CD4-positive, alpha-beta T cell treated with Interferon gamma for 1 hour (primary cell): ENCODE measurements at places on chromosomes 6 and 20.
A peak's percentile ranks its signal among the peaks of the same experiment; 100 is the strongest.

- DNase-seq: no peak
Observed at GRCh38 chr6:111338843-111339242, 144.2 kb downstream of the REV3L start.

DNA sequence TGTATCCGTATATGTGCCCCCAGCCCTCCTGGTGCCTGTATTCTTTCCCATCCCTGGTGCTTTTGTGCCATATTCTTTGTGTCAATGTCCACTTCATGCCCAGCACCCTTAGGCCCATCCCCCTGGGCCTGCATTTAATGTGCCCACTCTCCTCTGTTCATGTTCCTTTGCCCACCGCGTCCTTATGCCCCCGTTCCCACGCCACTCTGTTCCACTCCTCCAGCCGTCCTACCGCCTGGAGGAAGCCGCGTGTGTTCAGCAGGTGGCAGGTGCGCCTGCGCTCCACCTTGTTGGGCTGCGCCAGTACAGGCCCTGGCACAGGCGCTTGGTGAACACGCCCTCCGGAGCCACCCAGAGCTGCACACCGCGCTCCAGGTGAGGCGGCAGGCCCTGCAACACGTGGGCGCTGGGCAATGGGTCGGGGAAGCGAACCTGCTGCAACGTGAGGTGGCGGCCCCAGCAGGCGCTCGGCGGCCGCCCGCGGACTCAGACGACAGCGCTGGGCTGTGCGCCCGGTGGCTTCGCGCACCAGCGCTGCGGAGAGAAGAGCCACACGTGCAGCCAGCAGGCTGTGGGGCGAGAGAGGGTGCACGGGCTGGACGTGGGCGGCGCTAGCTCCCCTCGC, 4.0 kb upstream of the FOXS1 start:
- no peak for DNase-seq

GRCh38 chr6:138593124-138593877, 94.0 kb upstream of the NHSL1 start:
- DNase-seq: peak; percentile 54

DNA sequence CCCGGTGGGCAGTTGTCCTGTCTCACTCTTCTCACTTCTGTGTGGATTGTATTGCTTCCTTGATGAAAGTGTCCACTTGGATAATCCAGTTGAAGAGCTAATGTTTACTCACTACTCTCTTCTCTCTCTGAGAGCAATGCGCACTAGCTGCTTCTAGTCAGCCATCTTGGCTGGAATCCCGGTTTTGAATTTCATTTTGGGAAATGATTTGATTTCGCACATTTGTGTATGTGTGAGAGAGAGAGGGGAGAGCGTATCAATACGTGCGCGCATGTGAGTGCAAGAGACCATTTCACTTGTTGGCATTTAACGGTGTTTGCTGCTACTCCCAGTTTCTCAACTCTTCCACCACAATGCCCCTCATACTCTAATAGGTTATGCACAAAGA, 67.8 kb downstream of the KLHL32 start:
- DNase-seq: no peak

- no peak for DNase-seq
Observed at GRCh38 chr6:97885828-97886227, 602.8 kb upstream of the MMS22L start.

DNA sequence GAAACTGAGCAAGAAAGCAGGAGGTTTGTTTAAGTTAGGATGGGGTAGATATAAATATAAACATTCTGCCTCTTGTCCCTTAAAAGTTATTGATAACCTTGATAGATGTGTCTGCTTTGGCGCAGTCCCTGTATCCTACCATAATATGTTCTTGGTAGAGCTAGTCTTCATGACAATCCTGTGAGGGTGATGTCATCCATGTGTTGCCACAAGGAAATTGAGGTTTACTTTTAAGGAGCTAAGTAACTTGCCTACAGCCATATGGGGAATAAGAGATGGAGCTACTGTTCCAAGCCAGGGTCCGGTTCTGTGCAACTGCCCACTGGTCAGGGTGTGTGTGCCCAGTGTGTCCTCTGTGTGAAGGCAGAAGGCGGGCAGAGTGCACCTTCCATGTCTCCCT, 78.5 kb downstream of the SSR1 start:
- DNase-seq: no peak

- no peak for DNase-seq
Observed at GRCh38 chr6:21348504-21349195, 244.9 kb upstream of the SOX4 start.
